ENCODE measurements at places on chromosomes 2 and 18.

GRCh38 chr2:159785195-159785594, 12.8 kb downstream of the CD302 start:
- DNase-seq, result no peak

DNA sequence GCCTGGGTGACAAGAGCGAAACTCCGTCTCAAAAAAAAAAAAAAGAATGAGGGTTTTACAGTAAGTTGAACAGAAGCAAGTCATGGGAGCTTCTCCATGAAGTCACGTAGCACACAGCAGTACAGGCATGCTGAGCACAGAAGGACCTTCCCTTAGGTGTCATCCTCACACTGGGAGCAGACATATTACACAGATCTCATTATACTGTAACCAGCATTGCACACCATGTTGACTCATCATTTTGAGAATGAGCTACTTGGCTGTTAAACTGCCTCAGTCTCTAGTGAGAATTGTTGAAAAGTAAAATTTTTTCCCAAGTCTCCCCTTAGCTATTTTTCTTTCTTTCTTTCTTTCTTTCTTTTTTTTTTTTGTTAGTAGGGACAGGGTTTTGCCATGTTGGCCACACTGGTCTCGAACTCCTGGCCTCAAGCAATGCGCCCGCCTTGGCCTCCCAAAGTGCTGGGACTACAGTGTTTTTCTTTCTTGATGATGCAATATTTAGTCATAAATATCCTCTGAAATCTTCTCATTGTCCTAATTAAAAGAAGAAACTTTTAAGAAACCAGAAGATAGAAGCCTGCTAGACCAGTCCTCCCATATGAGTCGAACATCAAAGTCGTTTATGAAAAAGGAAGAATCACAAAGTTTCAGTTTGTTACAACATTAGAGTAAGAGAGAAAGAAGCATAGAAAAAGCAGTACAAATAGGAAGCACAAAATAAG, 37.9 kb upstream of the PPP1CB start:
- DNase-seq, result peak; percentile 12

GRCh38 chr2:123609077-123609476, 416.0 kb upstream of the CNTNAP5 start:
- DNase-seq, result no peak

DNA sequence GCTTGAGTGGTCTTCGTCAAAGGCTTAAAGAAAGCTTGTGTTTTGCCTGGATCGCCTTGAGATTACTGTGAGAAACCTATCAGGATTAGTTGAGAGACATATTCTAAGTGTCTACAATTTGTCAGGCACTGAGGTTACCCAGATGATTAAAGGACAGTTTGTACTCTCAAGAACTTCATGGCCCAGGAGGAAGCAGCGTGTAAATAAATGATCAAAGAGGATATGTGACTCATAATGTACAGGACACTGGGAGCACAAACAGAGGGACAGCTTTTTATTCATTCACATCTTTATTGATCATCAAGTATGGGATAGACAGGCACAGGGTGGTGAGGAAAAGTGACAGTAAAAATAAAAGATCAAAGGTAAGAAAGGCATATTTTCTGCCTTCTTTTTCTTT, 152.6 kb upstream of the FSHR start:
- DNase-seq, result no peak

GRCh38 chr2:45904946-45905631, 253.6 kb downstream of the PRKCE start:
- DNase-seq, result no peak

- DNase-seq, result peak; percentile 60
These were observed 76.0 kb upstream of the STK17B start for GRCh38 chr2:196247114-196247975.

DNA sequence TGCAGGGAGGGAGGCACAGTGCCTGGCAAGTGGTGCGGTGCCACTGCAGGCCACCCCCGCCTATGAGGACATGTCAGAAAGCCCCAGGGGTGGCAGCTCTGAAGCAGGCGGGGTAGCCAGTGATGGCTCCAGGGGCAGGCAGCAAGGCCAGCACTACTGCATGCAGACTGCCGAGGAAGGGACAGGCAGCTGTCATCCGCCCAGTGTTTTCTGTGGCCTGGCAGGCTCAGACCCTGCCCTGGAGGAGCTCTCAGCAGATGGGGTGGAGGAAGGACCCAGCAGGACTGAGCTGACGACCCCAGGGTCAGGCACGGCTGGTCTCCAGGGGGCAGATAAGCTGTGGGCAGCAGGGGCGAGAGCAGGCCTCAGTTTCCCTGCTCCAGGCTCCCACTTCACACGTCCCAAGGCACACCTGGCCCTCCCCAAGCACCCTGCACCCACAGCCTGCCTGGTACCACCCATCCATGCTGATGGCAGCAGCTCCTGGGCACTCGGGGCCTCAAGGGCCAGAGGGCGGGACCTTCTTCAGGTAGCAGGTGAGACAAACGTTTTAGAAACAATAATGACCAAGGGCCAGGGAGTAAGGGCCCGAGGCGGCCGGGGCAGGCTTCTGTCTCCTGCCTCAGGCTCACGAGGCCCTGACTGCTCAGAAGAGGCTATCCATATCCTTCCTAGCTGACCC, 48.5 kb downstream of the HS6ST1 start:
- DNase-seq, result no peak

Measured in MG63 (cell line).